ENCODE measurements at places on chromosomes 1 and 21. TPM values are rescaled to one million over a fixed set of nuclear protein-coding genes. Genes with fewer than 3 reads are reported as not detected.

TMEM81 gene
- 2.3 TPM for total RNA-seq

CTSE gene
- total RNA-seq, result not detected

DNA sequence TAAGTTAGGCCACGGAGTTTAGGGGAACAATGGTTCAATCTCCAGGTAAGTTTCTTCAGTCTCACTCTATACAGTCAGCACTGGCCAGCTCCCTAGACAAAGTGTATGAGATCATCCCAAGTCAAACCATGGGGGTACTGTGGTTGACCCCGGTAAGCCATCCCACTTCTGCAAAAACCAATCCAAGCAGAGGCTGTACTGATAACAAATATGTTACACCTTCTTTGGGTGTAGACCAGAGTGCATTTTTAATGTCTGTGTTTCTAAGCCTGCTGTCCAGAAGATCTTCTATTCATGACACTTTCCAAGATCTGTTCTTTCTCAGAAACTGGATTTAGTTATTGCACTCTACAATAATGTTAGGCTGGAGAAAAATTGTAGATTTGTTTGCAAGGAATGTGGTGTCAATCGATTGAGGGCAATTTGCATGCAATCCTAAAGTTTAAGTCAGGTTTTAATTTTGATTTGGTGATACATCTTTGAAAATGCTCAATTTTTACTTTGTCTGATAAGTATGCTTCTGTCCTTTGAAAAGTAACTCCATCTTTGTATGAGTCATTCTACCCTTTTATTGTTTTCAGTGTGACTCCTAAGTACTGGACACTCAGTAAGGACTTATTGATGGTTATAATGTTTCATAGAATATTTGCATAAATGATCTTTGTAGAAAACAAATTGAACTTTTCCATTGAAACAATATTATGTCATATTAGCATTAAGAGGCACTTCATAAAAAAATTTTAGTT, 152.4 kb downstream of the HLX start:
- DNase-seq, result peak; percentile 2

TRIM58 gene
- total RNA-seq, result not detected

DNA sequence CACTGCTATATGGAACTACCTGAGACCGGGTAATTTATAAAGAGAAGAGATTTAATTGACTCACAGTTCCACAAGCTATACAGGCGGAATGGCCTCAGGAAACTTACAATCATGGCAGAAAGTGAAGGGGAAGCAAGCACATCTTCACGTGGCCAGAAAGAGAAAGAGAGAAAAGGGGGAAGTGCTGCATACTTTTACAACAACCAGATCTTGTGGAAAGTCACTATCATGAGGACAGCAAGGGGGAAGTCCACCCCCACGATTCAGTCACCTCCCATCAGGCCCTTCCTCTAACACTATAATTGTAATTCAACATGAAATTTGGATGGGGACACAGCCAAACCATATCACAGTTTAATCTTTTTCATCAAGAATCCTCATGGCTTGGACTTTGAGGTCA, 339.2 kb upstream of the AJAP1 start:
- DNase-seq, result no peak

DNA sequence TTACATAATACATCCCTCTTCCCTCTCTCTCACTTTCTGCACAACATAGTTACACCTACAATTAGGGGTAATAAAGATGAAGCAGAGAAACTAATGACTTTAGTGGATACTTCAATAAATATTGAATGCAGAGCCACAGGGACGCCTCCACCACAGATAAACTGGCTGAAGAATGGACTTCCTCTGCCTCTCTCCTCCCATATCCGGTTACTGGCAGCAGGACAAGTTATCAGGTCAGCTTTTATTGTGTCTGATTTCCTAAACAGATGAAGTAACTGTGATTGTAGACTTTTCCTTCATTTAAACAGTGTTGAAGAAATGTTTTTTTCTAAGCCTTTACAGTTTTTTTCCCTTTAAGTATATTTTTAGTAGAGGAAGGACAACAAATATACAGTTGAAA, 281.6 kb downstream of the TPR start:
- no peak for DNase-seq
